Hematopoietic multipotent progenitor cell treated with erythropoietin and hydrocortisone succinate and interleukin-3 and kit ligand, for 8 days (in vitro differentiated cells): ENCODE measurements at places on chromosomes 11 and 22.

DNA sequence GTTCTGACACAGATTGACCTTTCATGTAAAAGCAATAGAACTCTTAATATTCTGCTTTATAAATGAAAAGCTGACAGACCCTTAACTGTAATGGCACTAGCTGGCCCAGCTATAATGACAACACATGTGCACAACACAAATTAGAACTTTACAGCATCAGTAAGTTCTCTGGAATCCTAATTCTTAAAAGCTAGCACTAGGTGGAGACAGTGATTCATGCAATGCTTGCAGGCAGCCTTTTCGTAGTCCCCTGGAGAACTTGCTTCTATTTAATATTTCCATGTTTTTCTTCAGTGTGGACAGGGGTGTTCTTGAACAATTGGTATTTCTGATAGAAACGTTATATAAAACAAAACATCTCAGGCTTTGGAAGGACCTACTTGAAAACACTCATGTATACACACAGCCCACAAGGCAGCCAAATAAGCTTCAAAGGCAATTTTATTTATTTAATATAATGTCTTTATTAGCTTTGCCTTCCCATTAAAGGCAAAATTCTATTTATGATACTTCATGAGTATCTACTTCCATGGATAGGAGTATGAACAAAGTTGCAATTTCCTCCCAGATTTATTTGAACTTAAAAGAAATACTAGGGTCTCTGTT lies 374.3 kb upstream of the MPPED2 start:
- peak; percentile 15 for DNase-seq

DNA sequence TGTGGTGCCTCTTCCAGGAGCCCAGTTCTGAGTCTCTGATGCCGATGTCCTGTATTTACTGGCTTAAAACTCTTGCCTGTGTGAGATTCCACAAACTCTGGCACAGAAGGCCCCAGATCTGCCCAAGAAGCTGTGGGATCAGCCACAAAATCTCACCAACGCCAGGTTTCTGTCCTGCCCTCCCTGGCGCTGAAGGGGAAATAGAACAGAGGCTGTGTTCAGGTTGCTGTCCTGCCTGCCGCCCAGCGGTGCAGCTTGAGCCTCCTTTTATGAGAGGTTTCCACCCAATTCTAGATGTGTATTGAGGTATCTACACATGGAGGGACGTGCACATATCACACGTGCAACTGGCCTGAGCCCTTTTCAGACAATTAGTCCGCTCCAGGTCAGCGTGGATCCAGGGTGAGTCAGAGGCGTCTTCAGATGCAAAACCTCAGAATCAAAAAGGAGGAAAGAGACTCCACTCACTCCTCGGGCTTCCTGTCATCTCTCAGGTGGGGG lies 2.2 kb downstream of the TMEM80 start:
- DNase-seq = no peak

DNA sequence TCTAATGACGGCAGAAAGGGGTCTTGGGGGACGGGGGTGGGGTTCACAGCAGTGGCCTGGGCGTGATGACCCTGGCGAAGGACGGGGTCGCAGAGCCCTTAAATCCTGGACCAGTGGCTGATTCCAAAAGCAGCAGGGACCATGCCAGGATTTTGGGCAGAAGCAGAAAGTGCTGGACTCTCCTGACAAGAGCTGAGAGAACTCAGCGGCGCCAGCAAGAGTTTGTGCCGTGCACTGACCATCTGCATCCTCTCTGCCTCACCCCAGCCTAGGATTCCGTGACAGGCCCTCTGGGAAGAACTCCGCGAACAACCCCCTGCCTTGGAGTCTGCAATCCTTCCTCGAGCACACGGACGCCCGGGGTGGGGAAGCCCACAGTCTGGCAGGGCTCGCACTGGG lies 644 bp upstream of the NDUFV1 start:
- DNase-seq = no peak

GRCh38 chr11:75315439-75315805 lies 36.0 kb downstream of the ARRB1 start:
- no peak for DNase-seq

GRCh38 chr22:41364955-41365354 lies 16.8 kb upstream of the TEF start:
- no peak for DNase-seq

- no peak for DNase-seq
Measured at GRCh38 chr22:44369916-44370801, 57.4 kb upstream of the SHISAL1 start.

DNA sequence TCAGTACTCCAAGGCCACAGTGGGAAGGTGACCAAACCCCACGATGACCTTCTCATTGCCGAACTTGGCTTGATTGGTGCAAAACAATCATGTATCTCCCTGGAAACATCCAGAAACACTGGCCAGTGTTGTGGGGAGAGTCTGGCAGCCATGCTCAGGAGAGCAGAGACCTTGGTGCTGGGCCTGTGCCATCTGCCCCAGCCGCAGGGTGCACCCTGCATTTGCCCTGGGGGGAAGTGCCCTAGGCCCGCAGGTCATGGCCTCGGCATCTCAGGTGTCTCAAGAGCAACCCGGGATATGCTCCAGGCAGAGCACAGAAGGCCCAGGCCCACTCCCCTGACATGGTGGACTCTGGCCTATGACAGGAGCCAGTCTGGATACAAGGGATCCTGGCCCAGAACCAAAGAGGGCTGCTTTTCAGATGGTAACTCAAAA lies 23.7 kb downstream of the ARVCF start:
- no peak for DNase-seq

GRCh38 chr11:21646351-21646750 lies 546.5 kb upstream of the ANO5 start:
- DNase-seq = no peak

DNA sequence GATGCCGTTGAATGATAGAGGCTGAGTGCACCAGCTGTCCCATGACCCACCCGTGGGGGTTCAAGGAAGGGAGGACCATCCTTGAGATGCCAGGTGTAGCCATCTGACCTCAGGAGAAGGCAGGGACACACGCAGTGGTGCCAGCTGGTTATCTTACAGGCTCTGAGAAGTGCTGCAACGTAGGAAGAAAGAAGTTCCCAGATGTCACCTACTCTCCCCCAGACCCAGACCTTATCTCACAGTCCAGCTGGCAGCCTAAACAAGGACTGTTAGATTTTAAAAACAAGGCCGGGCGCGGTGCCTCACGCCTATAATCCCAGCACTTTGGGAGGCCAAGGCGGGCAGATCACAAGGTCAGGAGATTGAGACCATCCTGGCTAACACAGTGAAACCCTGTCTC lies 1307.6 kb downstream of the TBC1D22A start:
- no peak for DNase-seq

DNA sequence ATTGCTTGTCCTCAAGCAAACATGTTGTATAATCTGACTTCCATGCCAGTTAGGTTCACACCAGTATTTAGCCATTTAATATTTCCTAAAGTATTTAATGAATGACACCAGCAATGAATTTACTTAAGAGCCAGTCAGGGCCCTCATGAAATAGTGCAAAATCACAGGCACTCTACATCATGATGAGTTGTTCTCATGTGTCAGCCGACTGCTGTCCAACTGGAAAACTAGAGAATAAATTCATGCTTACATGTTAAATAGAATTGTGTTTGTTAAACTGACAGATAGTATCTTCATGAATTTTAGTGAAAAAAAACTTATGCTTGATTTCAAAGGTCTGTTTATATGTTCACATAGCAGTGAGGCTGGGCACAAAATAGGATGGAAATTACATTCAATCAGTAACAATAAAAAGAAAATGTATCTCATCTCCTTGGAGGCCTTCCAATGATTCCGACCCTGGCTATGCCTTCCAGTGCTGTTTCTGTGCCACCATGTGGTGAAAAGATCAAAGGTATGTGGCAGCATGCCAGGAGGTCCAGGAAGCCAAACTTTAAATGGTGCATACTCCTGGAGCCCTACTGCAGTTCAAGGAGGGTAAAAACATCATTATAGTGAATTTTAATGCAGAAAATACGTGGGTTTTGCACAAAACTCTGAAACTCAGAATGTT lies 45.2 kb downstream of the CTSC start:
- DNase-seq = peak; percentile 27

GRCh38 chr22:50498322-50498890 lies 9.1 kb downstream of the LMF2 start:
- DNase-seq = peak; percentile 77

DNA sequence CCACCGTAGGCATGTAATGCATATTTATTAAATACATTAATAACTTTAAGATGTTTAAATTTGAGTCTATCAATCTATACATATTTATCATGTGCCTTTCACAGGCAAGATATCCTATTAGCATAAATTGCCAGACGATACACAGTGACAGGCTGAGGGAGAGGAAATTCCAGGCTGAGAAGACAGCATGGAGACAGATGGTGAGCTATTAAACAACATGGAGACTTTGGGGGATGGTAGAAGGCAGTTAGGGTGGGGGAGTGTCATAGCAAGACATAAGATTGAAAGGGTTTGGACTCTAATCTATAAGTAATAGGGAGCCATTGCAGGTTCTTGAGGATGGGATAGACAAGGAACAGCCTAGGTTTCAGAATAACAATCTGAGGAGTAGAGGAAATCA lies 138.5 kb downstream of the NXPE2 start:
- no peak for DNase-seq

GRCh38 chr11:101470419-101470818 lies 113.4 kb downstream of the TRPC6 start:
- DNase-seq = no peak

GRCh38 chr11:2992997-2993325 lies 832 bp upstream of the NAP1L4 start:
- peak; percentile 39 for DNase-seq

- DNase-seq = no peak
Measured at GRCh38 chr11:26017903-26018302, 314.0 kb upstream of the ANO3 start.

- peak; percentile 42 for DNase-seq
Measured at GRCh38 chr22:28440592-28441390, 238.8 kb downstream of the TTC28 start.

DNA sequence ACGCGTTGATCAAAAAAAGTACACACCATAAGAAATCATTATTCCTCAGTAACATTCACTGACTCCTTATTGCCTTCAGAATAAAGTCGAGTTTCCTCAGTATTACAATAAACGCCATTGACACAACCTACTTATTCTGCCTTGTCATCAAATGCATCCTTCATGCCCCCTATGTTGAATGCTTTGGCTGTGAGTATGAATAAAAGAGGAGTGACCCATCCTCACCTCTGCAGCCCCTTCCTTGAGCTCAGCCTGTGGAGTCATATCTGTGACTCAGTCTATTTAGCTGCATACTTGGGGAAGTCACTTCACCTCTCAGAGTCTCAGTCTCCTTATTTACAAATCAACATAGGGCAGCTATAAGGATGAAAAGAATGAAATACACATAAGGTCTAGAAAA lies 65.1 kb downstream of the USP35 start:
- DNase-seq = no peak

- no peak for DNase-seq
Measured at GRCh38 chr11:105244160-105244825, 104.7 kb upstream of the CARD18 start.

DNA sequence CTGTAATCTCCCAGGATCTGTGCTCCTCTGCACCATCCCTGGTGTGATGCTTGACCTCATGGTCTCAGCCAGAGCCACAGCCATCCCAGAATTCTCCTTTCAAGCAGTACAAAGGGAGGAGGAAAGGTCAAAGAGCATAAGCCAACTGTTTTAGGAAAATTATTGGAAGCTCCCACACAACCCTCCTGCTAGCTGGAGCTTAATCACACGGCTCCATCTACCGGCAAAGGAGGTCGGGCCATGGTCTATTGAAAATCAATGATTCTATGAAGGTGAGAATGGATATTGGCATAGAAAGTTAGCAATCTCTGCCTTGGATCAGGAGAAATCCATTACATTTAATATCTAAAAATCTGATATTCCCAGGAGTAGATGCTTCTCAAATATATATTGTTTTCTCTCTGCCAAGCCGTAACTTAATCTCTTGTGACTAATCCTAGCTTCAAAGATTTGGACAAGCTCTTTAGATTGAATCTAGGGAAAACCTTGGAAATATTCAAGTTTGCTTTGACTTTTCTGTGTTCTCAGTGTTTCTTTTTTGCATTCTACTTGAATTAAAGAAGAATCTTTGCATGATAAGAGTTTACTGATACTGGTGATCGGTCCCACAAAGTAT lies 259.6 kb downstream of the NTM start:
- no peak for DNase-seq

DNA sequence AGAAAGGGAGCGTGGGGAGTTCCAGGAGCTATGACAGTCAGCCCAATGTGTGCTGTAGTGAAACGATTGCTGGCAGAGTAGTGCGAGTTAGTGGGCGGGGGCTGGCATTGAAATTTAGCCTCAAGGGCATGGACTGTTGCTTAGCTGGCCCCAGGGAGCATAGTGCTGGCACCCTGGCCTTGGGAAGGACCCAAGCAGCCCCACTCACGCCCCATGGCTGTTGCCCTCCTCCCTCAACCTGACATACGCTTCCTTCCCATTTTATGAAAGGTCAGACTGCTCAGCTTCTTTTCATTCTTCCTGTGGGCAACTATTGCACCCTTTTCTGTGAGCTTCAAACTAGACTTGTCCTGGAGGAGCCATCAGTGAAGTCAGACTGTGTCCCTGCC lies 52.0 kb upstream of the SUSD2 start:
- DNase-seq = no peak

DNA sequence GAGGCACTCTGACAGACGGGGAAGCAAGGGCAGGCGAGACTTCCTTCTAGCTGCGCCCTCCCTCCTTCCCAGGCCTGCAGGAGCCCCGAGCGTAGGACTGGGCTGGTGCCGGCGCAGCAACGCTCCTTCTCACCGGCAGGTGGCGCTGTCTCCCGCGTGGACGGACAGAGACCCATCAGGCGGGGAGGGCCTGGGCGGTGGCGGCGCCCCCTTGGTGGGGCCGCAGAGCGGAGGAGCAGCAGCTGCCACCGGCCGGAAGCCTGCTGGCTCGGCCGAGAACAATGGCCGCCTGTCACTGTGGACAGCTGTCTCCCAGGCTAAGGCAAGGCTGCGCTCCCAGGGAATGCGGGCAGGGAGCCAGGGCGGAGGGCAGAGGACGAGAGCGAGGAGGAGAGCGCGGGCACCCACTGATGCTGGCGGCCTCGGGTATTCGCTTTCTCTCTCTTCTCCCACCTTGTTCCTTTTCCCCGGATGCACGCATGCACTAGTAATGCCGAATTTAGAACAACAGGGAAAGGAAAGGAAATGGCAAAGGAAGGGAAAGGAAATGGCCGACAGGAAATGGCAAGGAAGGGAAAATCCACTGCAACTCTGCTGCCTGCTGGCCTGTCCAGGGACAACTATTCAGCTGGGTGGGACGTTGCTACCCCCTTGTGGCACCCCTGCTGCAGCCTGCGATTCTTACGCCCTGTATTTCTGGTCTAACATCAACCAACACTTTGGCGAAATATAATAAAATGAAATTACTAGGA lies 14.4 kb downstream of the PPM1F start:
- DNase-seq = peak; percentile 88

- no peak for DNase-seq
Measured at GRCh38 chr11:87548797-87549196, 511.1 kb downstream of the TMEM135 start.
